ENCODE measurements at places on chromosomes 4 and X.
A peak's percentile ranks its signal among the peaks of the same experiment; 100 is the strongest.

DNA sequence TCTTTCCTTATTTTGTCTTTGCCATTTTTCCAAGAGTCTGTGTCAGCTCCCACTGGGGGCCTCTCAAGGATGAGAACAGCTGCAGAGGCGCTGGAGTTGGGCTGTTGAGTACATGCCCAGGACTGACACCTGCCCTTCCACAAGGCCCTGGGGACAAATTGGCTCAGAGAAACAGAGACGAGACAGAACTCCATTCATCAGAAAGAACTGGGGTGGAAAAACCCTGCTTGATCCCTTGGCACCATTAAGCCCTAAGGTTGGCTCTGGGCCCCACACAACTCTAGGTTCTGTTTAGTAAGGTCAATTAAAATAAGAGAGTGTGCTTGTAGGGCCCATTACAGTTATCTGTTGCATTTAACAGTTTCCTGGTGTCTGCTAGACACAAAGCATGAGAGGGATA is 63.6 kb downstream of the DCX start:
- DNase-seq, result no peak

GRCh38 chr4:90889171-90889570 is 762.0 kb downstream of the CCSER1 start:
- no peak for DNase-seq

GRCh38 chrX:123081776-123082175 is 102.3 kb upstream of the GRIA3 start:
- DNase-seq, result no peak

DNA sequence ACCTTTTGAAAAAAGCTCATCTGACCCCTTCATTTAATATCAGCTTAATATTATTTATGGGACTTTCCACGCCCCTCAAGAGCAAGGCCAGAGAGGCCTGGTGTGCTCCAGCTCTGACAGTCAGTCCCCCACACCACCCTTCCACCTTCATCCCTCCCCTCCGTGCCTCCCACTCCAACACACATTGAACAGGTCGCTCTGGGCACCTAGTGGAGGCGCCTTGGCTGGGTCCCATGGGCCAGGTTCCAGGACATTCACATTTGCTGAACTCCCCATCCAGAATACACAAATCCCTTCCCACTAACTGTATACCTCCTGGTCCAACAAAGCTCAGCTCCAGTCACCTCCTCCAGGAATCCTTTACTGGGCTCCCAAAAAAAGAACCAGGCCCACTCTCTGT is 137.5 kb downstream of the BCOR start:
- DNase-seq, result no peak

DNA sequence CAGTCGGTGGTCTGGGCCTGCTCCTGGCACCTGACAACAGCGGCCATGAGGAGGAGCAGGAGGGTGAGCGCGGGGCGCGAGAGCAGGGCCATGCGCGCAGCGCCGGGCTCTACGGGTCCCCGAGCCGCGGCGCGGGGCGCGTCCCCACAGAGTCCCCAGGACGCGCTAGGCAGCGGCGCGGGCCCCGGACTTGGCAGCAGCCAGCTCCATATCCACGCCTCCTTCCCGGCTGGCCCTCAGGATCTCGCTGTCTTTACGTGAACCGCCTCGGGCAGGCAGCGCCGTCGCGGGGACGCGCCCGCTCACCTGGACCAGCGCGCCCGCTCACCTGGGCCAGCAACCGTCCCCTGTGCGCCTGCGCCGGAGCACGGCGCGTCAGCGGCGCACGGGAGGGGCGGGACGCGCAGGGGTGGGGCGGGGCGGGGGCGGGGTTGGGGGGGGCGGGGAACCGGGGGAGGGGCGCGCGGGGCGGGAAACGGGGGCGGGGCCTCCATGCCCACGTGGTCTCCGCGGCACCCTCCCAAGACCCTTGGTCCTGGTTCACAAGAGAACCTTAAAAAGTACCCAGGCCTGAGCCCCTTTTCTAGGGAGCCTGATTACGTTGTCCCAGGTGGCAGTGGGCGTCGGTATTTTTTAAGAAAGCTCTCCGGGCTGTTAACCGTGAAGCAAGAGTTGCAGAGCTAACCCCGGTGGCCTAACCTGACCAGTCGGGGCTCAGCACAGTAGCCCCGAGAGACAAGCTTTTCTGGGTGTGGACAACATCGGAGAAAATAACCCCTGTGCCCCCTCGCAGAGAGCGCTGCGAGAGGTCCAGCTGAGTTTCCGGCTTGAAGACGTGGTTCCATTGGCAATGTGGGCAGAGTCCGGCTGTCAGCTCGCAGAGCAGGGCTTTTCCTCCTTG is at the start of gene PLA2G12A:
PLA2G12A (minus strand) TSS at position 353 of the 901 bp plus-strand sequence; CDS start at position 92, 261 bp downstream.
- DNase-seq, result peak; percentile 68

GRCh38 chr4:26235500-26235899 is 85.3 kb upstream of the RBPJ start:
- no peak for DNase-seq

DNA sequence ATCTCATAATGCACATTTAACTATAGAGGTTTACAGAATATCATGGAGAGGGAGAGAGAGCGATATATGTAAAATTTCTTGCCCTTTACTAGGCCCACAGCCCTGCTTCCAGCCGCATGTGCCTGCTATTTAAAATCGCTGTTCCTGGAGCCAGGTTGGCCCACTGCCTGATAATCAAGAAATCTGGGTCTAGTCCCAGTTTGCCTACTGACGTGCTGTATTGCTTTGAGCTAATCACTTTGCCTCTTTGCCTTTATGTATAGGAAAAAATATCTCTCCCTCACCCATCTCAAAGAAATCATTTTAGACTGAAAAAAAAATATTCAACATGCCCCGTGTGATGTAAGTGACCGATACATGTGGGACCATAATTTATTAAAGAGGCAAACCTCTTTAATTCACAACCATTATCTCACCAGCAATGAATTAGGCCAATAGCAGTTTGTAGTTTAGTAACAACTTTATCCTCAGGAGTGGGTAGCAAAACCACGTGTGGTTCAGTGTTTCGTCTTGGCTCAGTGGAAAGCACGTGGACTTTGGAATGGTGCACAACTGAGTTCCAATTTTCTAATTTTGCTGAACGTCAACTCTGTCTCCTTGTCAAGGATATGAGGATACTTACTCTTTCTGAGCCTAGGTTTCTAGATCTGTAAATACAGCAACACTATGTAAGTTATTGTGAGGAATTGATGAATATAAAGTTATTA is 62.6 kb downstream of the GRXCR1 start:
- no peak for DNase-seq

- no peak for DNase-seq
Observed at GRCh38 chr4:69056921-69057550, 39.2 kb upstream of the UGT2B7 start.

- DNase-seq, result no peak
Observed at GRCh38 chr4:59565836-59566235, 1634.3 kb upstream of the ADGRL3 start.

DNA sequence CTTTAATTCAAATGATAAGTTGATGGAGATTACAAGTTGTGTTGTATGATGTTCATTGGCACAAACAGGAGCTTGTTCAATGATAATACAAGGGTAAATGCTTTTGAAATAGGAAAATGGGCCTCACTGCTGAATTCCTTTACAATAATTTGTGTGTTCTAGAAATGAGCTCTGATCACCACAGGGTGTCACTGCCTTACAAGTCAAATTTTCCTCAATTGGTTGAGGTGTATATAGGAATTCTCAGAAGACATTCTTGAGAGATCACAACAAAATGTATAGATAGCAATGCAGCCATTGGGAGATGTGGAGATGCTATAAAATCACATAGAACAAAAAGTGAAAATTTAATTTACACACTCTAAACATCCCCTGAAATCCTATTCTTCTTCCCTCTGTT is 49.6 kb downstream of the KLF8 start:
- peak; percentile 1 for DNase-seq
